ENCODE measurements at places on chromosomes 5 and 9. TPM values are rescaled to one million over a fixed set of nuclear protein-coding genes. Genes with fewer than 3 reads are reported as not detected.

NUTM2F gene
- total RNA-seq = not detected

GRCh38 chr9:70679845-70680244 lies 265.4 kb upstream of the KLF9 start:
- no peaks in the 10 kb centered on the region for H3K4me1 ChIP-seq
- H3K4me3 ChIP-seq = no peak overlapping the region
- H3K36me3 ChIP-seq = no peaks in the 10 kb centered on the region
- DNase-seq = no peak
- no peaks in the 10 kb centered on the region for H3K27me3 ChIP-seq

CD72 gene
- total RNA-seq = 1.0 TPM

GRXCR2 gene
- total RNA-seq = not detected

GRCh38 chr5:55852503-55852902 lies 1.3 kb downstream of the IL31RA start:
- H3K4me3 ChIP-seq = no peak overlapping the region
- no peak overlapping the region for H3K27ac ChIP-seq
- H3K27me3 ChIP-seq = no peaks in the 10 kb centered on the region

ECM2 gene
- 6.8 TPM for total RNA-seq

AKNA gene
- total RNA-seq = 9.8 TPM

DNA sequence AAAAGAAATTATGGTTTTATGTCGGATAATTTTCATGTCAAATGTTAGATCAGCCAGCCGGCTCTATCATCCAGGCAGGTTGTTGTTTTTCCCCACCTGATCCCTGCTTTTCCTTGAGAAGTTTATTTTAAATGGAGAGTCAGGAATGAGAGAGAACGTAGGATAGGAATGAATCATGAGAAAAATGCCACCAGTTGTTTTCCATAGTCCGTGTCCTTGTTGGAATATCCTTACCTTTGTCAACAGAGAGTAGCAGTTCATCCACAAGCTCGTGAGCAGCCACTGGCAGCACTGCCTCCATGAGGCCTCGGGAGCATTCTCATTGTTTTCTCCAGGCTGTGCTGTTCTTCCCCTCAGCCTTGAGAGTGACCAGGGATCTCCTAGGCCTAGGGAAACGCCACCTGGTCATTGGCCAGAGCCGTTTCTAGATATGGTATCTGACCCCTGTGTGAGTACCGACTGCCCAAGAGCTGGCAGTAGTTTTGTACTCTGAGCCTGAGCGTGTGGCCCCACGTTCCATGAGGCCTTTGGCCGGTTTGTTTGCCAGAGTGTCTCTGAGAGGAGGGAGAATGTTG lies 293.3 kb downstream of the FANCC start:
- H3K27me3 ChIP-seq = no peaks in the 10 kb centered on the region
- H3K4me1 ChIP-seq = peaks cover 42% of the 10 kb centered on the region
- H3K36me3 ChIP-seq = peaks cover 2% of the 10 kb centered on the region
- H3K4me3 ChIP-seq = no peak overlapping the region
- no peak for DNase-seq
- H3K27ac ChIP-seq = peak overlapping the region; percentile 84

SPATA31D4 gene
- not detected for total RNA-seq

DNA sequence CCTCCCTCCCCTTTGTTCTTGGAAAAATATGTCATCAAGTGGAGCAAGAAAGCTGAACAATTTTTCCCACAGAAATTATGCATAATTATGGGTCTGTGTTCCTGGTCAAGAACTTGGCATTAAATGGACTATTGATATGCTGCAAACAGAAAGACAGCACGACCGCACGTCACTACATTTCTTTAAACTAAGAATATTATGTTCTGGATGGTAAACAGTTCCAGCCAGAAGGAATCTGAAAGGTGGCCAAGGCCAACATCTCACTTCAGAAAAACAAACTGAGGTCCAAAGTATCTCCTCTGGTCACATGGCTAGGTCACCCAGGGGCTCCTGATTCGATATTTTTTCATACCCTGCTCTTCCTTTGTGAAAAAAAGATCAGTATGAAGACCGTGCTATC lies 173.3 kb upstream of the GAS1 start:
- DNase-seq = no peak
- H3K4me1 ChIP-seq = peaks cover 4% of the 10 kb centered on the region
- no peaks in the 10 kb centered on the region for H3K36me3 ChIP-seq
- H3K27me3 ChIP-seq = no peaks in the 10 kb centered on the region
- no peak overlapping the region for H3K4me3 ChIP-seq

GRCh38 chr5:41598011-41598410 lies 87.6 kb upstream of the PLCXD3 start:
- H3K27me3 ChIP-seq = no peaks in the 10 kb centered on the region
- no peaks in the 10 kb centered on the region for H3K4me1 ChIP-seq
- no peak overlapping the region for H3K4me3 ChIP-seq
- H3K36me3 ChIP-seq = no peaks in the 10 kb centered on the region
- DNase-seq = peak; percentile 78

DNA sequence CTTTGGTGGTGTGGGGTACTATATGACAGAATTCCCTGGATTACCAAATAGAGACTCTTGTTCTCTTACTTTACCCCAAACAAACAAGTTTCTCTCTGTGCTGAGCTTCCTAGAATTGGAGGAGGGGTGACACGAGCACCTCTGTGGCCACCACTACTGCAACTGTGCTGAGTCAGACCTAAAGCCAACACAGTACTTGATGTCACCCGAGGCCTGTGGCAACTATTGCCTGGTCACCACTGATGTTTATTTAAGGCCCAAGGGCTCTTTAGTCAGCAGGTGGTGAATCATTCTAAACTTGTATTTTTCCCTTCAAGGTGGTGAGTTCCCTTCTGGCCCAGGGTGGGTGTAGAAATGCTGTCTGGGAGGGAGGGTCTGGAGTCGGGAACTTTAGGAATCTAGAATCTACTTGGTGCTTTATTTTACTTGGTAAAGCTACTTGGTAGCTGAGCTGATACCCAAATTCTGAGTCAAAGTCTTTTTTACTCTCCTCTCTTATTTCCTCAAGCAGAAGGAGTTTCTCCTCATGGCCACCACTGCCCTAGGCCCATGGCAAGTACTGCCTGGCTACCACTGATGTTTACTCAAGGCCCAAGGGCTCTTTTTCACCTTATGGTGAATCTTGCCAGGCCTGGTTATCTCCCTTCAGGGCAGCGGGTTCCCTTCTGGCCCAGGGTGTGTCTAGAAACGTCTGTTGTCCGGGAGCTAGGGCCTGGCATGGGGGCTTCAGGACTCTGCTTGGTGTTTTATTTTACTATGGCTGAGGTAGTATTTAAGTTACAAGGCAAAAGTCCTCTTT lies 9.8 kb downstream of the LURAP1L start:
- peak; percentile 94 for DNase-seq
- H3K4me1 ChIP-seq = peaks cover 22% of the 10 kb centered on the region
- H3K36me3 ChIP-seq = peaks cover 2% of the 10 kb centered on the region
- peak overlapping the region; percentile 41 for H3K4me3 ChIP-seq
- H3K27me3 ChIP-seq = no peaks in the 10 kb centered on the region
- H3K27ac ChIP-seq = peak overlapping the region; percentile 92

- no peak overlapping the region for H3K27ac ChIP-seq
- no peaks in the 10 kb centered on the region for H3K36me3 ChIP-seq
- no peak for DNase-seq
- no peaks in the 10 kb centered on the region for H3K27me3 ChIP-seq
Measured at GRCh38 chr5:127586811-127587210, 62.1 kb upstream of the CTXN3 start.

DNA sequence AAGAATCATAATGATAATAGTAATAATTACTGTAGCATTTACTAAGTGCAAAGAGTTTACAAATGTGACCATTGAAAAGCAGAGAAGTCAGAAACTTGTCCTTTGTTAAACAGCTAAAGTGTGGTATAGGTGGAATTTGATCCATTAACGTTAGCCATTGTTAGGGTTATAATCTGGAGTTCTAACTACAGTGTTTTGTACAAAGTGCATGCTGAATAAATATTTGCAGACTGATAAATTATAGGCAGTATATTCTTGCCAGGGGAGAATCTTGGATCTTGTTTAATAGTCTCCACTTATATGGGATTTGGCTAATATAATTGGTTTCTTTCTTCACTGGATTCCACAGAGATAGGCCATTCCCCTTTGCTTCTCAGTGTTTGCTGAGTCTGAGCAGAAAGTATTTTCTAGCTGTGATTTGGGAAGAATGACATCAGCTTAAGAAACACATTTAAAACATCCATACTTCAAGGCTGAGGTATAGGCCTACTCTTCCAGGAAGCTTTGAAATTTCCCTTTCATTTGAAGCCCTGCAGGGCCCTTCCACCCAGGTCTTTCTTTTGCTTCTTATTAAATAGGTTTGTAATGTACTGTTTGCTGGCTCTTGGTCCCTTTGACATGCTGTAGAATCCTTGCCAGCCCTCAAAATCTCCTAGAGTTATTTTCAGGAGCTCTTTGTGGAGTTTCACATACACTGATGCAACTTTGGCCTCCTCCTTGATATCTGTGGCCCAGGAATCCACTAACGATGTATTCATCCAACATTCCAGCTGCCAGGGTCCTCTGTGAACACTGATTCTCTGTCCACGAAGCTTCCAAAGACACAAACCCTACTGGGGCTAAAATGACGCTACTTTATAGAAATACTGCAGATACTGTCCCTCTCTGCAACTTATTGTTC lies 51.4 kb downstream of the ATP10B start:
- H3K36me3 ChIP-seq = no peaks in the 10 kb centered on the region
- H3K27ac ChIP-seq = no peak overlapping the region
- H3K4me3 ChIP-seq = no peak overlapping the region
- H3K4me1 ChIP-seq = no peaks in the 10 kb centered on the region
- no peak for DNase-seq

ZBED3 gene
- 1.0 TPM for total RNA-seq

GRCh38 chr5:141649056-141649688 lies 2.0 kb downstream of the FCHSD1 start:
- no peak for DNase-seq
- no peaks in the 10 kb centered on the region for H3K27me3 ChIP-seq

DNA sequence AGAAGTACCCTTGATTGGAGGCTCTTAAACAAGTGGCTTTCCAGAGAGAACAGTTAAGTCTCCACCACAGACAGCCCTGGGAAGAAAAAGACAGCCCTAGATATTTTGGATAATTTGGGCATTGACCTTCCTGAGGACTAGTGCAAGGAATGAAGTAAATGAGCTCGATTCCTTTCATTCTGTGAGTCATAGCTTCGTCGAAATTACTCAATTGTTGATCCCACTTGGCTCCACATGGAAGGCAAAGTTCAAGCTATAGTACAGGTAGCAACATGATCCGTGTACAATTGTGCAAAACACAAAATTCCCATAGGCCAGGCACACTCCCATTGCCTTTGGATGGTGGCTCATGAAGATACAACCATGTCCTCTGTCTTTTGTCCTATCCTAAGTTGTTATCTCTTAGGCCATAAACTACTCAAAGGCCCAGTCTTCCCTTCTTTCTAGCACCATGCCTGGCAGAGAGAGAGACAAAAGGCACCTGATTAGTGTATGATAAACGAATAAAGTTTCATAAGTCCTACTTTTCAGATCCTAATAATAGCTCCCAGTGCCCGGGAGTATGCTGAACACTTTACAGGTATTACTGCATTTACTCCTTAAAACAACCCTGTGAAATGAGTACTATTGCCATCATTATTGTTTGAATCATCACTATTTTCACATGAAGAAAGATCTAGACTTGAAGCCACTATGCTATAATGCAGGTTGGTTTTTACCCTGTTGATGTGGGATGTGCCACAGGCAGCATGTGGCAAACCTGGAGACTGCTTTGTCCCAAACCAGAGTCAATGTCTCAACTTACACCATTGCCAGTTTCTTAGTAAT lies 116.7 kb upstream of the RANBP3L start:
- no peak overlapping the region for H3K4me3 ChIP-seq
- H3K36me3 ChIP-seq = no peaks in the 10 kb centered on the region
- H3K4me1 ChIP-seq = peaks cover 2% of the 10 kb centered on the region
- peak; percentile 40 for DNase-seq
- H3K27ac ChIP-seq = no peak overlapping the region

DNA sequence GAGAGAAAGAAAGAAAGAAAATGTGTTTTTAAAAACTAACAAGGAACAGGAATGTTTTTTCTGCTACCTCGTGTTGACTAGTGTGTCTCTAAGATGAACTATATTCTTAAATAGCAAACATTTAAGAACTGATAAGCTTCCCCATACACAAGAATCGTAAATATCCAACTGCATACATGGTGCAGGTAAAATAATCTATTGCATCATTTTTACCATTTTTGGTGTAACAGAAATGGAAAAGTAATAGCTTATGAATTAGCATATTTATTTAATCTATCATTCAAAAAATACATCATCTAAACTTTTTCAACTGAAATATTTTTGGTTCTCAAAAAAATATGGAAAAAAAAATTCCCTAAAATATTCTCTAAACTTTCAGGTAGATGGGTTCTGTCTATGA lies 59.7 kb upstream of the RAD23B start:
- DNase-seq = no peak
- no peaks in the 10 kb centered on the region for H3K27me3 ChIP-seq

GRCh38 chr5:72313141-72313540 lies 6.9 kb downstream of the MRPS27 start:
- H3K36me3 ChIP-seq = no peaks in the 10 kb centered on the region
- H3K27me3 ChIP-seq = no peaks in the 10 kb centered on the region
- peaks cover 3% of the 10 kb centered on the region for H3K4me1 ChIP-seq
- no peak overlapping the region for H3K4me3 ChIP-seq

DNA sequence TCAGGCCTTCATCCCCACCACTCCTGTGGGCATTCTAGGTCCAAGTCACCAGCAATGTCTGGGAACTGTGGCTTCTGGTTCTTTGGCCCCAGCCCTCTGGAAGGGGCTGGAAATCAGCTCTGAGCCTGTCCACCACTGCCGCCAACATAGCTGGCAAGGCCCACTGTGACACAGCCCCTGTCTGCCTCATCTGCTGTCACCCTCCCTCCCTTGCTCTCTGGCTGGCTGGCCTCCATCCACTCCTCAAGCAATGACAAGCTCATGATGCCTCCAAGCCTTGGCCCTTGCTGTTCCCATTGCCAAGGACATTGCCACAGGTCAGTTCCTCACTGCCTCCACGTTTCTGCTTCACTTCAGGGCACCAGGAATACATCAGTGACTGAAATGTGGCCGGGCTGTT lies 93.7 kb downstream of the LHX2 start:
- no peak for DNase-seq
- no peak overlapping the region for H3K27ac ChIP-seq
- peaks cover 4% of the 10 kb centered on the region for H3K27me3 ChIP-seq
- H3K36me3 ChIP-seq = no peaks in the 10 kb centered on the region
- no peak overlapping the region for H3K4me3 ChIP-seq
- no peaks in the 10 kb centered on the region for H3K4me1 ChIP-seq

IL13 gene
- not detected for total RNA-seq

DNA sequence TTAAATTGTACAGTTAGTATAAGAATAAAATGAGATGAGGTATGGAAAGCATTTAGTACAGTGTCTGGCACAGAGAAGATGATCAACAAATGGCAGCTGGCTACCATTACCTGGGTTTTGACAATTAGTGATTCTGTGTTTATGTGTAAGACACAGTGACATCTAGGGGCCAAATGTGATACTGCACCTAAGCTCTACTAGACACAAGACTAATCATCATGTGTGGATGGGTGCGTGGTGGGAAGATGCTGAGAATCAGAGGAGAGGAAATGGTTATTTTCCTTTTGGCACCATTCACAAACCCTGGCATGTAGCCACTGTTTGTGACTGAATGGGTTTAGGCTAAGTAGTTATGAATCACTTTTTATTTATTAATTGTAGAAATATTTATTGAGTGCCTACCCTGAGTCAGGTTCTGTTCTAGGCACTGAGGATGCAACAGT lies 109.8 kb upstream of the TBC1D2 start:
- no peaks in the 10 kb centered on the region for H3K27me3 ChIP-seq
- no peak overlapping the region for H3K27ac ChIP-seq
- H3K36me3 ChIP-seq = no peaks in the 10 kb centered on the region
- DNase-seq = peak; percentile 53
